Lung microvascular endothelial cell (primary cell): ENCODE measurements at places on chromosomes 11 and 22.
A peak's percentile ranks its signal among the peaks of the same experiment; 100 is the strongest.

DNA sequence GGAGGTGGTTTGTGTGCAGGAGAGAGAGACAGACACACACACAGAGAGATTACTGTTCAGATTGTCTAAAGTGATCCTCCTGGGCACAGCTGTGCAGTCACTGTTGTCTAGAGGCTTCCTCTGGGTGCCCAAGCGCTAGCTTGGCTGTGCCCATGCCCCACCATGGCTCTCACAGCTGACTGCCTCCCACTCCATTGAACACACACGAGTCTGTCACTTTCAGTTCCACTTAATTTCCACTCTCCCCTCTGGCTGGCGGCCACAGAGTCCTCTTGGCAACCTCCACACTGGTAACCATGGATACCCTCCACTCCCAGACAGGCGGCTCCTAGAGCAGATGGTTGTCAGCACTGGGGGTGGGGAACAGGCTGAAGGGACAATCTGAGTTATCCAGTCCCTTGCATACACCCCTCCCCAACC, 29.1 kb downstream of the MAP6 start:
- DNase-seq, result peak; percentile 45

DNA sequence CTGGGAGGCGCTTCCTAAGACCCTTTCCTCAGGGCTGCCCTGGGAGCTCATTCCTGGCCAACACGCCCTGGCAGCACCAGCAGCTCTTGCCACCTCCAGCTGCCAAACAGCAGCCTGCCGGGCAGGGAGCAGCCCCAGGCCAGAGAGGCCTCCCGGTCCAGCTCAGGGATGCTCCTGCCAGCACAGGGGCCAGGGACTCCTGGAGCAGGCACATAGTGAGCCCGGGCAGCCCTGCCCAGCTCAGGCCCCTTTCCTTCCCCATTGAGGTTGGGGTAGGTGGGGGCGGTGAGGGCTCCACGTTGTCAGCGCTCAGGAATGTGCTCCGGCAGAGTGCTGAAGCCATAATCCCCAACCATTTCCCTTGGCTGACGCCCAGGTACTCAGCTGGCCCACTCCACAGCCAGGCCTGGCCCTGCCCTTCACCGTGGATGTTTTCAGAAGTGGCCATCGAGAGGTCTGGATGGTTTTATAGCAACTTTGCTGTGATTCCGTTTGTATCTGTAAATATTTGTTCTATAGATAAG, 7.6 kb downstream of the SLC39A13 start:
- peak; percentile 89 for DNase-seq

DNA sequence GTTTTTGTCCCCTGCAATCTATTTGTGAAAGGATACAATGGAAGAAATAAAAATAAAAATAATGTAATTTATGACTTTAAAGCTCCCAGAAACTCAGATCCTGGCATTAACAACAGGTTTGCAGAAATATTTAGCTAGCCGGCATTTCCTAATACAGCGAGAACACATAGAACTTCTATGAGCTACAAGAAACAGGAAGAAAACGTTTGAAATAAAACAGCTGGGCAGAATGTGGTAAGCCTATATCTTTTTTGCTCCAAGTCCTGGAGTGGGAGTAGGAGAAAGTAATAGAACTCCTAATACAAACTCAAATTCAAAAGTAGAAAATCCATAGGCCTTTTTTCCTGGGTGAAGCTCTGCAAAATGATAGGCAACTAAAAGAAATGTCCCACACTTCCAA, 29.6 kb upstream of the FIBIN start:
- no peak for DNase-seq

GRCh38 chr11:94649254-94649653, 82.1 kb downstream of the PIWIL4 start:
- DNase-seq, result no peak
